ENCODE measurements at places on chromosomes 12 and 14.
A peak's percentile ranks its signal among the peaks of the same experiment; 100 is the strongest.

- DNase-seq: no peak
Observed at GRCh38 chr14:101194373-101195308, 291.1 kb upstream of the RTL1 start.

DNA sequence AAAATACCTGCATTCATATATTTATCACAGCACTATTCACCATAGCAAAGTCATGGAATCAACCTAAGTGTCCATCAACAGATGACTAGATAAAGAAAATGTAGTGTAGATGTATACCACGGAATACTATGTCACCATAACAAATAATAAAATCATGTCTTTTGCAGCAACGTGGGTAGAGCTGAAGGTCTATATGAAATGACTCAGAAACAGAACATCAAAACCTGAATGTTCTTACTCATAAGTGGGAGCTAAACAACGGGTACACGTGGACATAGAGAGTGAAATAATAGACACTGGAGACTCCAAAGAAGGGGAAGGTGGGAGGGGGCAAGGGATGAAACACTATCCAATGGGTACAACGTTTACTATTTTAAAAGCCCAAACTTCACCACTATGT, 37.9 kb downstream of the SLC38A1 start:
- no peak for DNase-seq

DNA sequence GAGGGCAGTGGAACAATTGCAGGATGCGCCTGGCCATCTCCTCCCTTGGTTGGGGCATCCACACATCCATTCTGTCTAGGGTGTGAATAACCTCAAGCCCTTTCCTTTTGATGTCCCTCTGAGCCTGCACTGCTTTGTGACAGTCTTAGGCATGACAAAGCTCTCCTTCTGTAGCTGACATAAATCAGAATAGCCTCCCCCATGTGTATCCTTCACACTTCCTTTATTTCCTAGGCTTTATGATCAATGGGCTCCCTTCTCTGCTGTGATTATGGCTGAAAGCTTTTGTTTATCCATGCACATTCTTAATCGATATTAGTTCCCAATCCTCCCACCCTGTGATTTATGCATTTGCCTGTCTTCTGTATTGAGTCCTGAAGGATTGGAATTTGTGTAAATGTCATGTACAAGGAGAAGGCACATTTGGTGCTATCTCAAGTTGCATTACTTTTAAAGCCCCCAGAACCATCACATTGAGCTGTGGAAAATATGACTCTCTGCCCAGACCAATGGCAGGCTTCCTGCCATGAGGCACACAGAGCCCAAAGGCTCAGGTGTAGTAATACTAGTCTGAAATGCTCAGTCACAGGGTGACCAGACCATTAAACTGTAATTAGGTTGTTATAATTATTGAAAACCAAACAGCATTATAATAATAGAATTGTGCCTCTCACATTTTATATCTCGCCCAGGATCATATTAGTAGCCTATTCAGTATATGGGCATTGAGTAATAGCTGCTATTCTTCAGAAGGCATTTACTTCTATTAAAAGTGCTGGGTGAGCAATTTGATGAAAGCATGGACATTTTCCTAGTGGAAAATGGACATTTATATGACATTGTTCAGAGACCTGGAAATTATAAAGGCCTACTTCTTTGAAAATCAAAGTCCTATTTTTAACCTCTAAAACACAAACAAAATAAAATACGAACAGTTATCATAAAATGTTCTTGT, 14.0 kb downstream of the EMP1 start:
- DNase-seq: no peak

- DNase-seq: no peak
Observed at GRCh38 chr14:93083917-93084316, 31.8 kb downstream of the ITPK1 start.

GRCh38 chr14:55327179-55327578, 56.0 kb downstream of the FBXO34 start:
- DNase-seq: no peak

- DNase-seq: peak; percentile 89
Observed at GRCh38 chr12:117685110-117685926, 283.5 kb downstream of the KSR2 start.

DNA sequence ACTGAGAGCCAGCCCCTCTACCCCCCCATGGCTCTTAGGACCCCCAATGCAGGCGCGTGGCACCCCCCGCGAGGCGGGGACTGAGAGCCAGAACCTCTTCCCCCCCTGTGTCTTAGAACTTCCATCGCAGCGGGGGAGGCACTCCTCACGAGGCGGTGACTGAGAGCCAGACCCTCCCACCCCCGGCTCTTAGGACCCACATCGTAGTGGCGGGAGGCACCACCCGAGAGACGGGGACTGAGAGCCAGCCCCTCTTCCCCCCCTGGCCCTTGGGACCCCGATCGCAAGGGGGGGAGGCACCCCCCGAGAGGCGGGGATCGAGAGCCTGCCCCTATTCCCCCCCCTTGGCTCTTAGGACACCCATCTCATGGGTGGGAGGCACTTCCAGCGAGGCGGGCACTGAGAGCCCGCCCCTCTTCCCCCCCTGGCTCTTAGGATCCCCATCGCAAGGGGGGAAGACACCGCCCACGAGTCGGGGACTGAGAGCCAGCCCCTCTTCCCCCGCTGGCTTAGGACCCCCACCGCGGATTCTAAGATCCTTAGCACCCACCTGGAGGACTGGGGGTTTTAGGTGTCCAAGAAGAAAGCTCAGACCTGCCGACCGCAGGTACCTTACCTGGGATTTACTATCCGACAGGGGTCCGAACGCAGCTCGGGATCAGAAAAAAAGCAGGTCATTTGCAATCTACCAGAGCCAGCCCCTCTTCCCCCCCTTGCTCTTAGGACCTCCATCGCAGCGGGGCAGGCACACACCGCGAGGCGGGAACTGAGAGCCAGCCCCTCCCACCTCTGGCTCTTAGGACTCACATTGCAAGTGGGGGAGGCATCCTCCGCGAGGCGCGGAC, 44.9 kb downstream of the DDX11 start:
- DNase-seq: no peak

GRCh38 chr12:47095446-47096236, 15.9 kb upstream of the AMIGO2 start:
- no peak for DNase-seq

DNA sequence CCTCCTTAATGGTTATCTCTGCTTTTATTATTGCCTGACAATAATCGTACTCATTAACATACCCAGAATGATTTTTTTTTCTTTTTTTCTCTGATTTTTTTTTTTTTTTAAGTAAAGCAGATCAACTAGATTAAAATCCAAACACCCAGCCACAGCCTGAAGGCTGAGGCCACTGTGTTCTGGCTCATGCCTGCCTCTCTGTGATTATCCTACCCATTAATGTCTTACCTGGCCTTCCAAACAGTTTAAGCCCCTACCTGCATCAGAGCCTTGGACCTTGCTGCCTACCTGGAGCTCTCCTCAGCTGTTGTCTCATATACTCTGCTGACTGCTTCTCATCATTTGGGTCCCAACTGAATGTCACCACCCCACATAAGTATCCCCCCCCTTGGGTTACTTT, 6.8 kb upstream of the TMED10 start:
- no peak for DNase-seq

DNA sequence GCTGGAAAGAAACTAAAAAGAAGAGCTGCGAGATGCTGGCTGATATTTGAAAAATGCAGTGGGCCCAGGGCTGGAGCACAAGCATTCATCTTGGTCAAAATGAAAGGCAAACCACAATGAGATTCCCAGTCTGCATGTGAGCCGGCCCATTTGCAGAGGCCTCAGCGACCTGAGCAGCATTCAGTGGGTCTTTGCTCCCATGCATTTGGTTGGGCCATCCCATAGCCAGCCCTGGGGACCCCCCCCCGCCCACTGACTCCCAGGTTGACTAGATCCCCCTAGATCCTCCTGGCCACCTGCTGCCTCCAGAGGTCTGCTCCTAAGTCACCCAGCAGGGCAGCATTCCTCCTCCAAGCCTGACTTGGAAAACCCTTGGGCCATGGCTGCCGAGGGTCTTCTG, 59.8 kb downstream of the PRMT8 start:
- peak; percentile 62 for DNase-seq

GRCh38 chr12:66663611-66664010, 15.3 kb downstream of the GRIP1 start:
- no peak for DNase-seq
